Activated T-cell treated with anti-CD3 and anti-CD28 coated beads, Interleukin-2, amount 50 U/mL, for 48 hours (primary cell): ENCODE measurements at places on chromosomes 6 and 20.

GRCh38 chr6:21396313-21396712 is 197.2 kb upstream of the SOX4 start:
- no peak for DNase-seq

DNA sequence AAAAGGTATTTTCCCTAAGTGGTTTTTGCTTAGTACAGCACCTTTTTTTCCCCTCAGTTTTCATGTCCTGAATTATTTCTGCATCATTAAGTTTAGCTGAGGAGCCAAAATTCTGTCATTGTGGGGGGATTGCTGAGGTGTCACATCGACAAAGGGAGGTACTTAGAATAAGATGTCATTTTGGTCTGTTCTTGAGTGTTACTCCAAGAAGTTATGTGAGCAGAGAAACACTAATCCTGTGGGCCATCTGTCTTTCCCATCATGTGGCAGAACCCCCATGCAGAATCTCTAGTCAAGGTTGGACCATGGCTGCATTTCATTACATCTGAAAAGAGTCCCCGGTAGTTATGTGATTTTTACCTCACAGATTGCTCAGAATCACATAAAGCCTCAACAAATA is 167.8 kb upstream of the CENPW start:
- no peak for DNase-seq

DNA sequence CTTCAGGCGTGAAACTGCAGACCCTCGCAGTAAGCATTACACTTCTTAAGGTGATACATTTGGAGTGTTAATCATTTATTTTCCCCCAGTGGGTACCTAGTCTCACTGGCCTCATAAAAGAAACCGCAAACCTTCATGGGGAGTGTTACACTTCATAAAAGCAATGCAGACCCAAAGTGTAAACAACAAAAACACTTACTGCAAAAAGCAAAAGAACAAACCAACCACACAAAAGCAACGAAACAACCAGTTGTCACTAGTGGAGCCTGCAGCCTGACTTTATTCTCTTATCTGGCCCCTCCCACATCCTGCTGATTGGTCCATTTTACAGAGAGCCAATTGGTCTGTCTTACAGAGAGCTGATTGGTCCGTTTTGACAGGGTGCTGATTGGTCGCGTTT is 23.8 kb downstream of the LY86 start:
- no peak for DNase-seq

DNA sequence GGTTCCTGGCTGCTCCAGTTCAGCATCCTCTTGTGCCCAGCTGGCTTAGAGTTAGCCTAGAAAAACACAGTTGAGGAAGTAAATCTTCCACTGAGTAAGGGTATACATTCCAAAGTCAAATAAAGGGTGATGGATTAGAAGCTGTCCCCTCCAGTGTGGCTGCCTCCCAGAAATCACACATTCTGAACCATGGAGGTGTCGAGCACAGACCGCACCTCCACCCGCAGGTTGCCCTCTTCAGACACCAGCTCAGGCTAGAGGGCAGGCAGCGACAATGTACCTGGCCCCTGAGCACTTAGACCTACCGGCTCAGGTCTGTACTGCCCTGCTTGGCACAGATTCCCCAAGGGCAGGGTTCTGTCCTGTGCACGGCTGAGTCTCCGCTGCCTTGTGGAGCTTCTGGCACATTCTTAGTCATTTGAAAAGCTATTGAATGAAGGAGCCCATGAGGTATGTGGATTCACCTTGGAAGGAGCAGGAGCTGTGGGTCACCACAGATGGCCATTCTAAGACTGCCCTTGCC is 118.1 kb downstream of the FAM120B start:
- no peak for DNase-seq

- no peak for DNase-seq
Measured at GRCh38 chr6:21845439-21846140, 252.0 kb downstream of the SOX4 start.

DNA sequence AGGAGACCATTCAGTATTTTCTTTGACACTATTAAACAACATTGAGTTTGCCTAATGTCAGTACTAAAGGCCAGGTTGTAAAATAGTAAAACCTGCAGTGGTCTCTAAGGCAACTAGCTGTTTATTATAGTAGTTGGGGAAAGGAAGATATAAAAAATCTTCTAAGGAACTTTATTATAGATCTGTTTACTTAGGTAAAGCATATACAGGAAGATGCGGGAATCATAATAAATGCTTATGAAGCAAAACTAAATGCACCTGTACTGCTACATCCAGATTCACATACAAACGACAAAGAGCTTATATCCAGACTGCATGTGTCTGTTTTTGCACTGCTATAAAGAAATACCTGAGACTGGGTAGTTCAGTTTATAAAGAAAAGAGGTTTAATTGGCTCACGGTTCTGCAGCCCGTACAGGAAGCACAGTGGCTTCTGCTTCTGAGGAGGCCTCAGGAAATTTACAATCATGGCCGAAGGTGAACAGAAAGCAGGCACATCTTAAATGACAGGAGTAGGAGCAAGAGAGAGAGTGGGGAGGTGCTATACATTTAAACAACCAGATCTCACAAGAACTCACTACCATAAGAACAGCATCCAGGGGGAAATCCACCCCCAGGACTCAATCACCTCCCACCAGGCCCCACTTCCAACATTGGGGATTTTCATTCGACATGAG is 8.7 kb upstream of the TRIM39 start:
- DNase-seq: no peak

- no peak for DNase-seq
Measured at GRCh38 chr6:5731435-5731834, 275.3 kb downstream of the NRN1 start.

DNA sequence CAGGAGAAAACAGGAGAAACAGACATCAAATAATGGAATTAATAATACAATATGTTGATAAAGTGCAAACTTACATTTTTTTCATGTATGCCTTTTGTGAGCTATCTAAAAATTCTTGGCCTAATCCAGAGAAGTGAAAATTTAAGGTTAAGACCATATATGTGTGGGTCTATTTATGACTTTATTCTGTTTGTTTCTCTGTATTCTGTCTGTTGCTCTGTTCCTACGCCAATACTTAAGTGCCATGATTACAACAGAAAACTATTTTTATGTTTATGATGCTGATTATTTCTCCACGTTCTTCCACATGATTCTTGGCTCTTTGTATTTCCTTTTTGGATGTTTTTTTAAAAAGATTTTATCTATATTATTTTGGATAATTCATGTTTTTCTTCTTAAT is 109.6 kb upstream of the MAP3K4 start:
- no peak for DNase-seq

DNA sequence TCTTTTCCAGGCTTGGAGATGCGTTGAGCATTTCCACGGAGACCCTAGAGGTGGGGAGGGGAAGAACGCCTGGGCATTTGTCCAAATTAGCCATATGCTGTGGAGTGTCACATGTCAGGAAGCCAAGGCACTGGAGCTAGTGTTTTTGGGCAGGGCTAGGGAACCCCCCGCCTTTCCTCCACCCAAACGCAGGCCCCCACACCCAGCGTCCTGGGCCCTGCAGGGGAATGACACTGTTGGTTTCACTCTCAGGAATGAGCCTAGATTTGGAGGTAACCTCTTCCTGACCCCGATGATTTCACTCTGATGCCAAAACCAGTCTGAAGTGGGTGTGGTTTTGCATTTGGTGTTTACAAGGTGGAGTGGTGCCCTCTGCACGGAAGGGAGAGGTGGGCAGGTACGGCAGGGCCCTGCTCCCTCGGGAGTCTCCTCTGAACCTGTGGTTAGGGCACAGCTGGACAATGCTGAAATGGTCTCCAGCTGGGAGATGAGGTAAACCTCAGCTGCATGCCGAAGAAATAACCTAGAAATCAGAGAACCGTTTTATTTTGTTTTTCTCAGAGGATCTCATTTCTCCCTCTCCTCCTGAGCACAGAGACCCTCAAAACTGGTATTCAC is 29.5 kb downstream of the MTHFD1L start:
- peak; percentile 35 for DNase-seq

DNA sequence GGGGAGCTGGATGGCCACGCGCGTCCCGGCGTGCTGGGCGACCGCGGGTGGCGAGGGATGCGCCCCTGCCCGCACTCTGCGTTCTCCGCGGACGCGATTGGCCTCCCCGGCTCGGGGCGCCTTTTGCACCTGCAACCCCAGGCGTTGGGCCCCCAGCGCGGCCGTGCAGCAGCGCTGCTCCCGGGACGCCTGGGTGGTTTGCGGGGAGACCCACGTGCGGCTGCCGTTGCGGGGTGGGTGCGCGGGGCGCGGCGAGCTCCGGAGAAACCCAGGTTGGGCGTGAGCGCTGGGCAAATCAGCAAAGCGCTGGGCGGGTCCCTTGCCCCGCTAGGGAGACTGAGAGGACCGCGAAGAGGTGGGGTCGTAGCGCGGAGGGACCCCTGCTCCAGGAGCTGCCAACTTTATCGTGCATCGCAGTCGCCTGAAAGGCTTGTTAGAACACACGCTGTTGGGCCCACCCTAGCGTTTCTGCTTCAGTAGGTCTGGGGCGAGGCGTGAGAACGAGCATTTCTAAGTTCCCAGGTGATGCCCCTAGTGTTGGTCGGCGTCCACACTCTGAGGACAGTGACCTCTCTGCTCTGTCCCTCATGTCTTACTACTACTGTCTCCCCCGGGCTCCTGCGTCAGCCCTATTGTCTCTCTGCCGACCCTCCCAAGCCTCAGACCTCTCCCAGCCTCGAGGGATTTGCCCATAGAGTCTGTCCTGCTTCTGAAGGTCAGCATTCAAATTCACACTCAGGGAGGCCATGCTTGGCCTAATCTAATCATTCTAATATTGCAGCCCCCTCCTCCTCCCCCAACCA is 538 bp upstream of the ZFP64 start:
- DNase-seq: peak; percentile 80

GRCh38 chr6:155595284-155595683 is 139.6 kb upstream of the NOX3 start:
- no peak for DNase-seq

DNA sequence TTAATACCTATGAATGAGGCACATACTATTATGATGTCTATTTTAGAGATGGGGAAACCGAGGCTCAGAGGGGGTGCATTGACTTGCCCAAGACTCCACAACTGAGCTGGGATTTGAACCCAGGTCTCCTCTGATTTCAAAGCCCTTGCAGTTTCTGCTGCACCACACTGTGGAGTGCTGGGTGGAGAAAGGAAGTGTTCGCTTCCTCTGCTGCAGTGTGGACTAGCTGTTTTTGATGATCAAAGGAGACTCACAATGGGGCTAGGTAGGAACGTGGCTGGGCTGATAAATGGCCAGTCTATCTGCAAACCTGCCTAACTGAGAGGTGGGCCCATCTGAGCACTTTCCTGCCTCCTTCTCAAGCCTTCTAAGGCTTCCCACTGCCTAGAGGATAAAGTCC is 87.2 kb downstream of the CD40 start:
- peak; percentile 19 for DNase-seq
